ENCODE measurements at places on chromosomes 11 and 22.

- no peak for DNase-seq
Observed at GRCh38 chr11:46679241-46680163, 20.9 kb downstream of the ARHGAP1 start.

DNA sequence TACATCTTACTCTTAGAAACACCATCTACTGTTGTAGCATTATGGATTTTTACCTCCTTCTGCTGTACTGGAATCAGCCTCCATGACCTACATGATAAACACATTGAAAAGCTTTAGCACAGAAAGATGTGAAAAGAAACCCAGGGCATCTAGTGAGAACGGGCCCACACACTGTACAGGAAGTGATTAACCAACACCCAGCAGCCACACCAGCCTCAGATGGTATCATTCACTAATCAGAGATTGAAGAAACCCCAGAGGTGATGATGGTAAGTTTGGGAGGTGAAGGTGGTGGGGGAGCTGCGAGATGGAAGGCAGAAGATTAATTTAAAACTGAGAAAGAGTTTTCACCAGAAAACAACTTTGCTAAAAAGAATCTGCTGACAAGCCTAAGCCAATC is 46.1 kb downstream of the RASSF10 start:
- no peak for DNase-seq

- DNase-seq: no peak
Observed at GRCh38 chr22:37733625-37734401, 37.0 kb downstream of the TRIOBP start.

DNA sequence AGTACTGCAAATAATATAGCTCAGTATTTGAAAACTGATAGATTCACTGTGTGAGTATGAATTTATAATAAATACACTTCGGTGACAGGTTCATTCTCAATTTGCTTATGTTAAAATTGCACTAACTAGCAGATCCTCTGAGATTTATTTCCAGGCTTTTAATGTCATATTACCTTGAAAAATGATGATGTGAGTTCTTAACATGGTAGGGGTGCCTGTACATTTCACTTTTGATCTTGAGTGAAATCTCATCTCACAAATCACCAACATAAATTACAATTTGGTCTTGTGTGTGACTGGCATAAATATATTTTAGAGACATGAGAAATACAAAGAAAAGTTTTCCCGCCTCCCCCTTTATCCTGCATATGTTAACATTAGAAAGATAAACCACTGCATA is 240.4 kb downstream of the DYNC2H1 start:
- no peak for DNase-seq

DNA sequence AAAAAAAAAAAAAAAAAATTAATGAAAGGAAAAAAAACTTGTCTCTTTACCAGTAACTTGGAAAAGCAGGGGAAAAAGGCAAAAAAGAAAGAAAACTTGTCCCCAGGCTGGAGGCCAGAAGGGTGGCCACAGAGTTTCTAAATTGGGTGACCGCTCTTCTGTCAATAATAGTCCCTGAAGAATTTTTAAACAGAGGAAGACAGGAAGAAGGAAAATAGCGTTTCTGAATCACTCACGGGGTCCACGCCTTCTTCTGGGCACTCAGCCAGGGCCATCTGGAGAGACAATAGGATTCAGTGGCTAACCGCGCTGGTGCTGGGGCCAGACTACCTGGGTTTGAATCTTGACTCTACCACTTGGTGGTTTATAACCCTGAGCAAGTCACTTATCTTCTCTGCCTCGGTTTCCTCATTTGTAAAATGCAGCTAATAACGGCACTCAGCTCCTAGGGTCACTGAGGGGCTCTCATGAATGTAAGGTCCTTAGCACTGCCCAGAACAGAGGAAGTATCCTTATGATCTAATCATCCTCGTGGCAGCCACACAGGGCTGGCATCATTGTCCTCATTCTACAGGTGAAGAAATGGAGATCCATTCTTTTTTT is 7.0 kb downstream of the C11orf86 start:
- DNase-seq: peak; percentile 98

DNA sequence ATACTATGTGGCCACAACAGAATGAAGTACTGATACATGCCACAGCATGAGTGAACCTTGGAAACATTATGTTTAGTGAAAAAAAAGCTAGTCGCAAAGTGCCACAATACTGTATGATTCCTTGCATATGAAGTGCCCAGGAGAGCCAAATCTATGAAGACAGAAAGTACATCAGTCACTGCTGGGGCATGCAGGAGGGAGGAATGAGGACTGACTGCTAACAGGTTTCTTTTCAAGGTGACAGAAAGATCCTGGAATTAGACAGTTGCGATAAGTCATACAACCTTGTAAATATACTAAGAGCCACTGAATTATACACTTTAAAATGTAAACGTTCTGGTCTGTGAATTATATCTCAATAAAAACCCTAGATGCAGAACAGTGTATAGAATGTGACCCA is 11.8 kb upstream of the C11orf91 start:
- DNase-seq: no peak

DNA sequence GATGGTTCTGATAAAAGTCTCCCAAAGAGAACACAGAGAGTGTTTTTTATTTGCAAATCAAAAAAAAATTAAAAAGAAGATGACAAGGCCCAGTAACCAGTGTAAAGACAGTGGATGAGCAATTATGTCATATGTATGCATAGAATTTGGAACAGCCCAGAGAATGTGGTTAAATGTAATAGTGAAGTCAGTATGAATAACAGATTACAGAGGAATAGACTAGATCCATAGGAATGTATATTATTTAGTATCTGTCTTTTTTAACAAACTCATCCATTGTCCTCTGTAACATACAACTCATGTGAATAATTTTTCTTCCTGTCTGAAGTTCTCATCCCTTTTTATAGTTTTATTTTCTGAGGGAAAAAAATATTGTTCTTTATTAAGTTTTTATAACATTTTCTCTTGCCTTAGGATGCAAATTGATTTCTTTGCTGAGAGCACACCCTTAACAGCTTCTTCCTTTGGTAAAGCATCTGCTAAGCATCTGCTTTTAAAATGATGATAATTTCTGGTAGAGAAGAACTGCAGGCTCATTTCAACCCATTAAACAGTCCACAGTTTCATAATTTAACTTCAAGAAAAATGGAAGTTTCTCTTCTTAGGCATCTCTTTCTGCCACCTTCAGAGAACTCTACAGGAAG is 266.5 kb upstream of the MTNR1B start:
- peak; percentile 21 for DNase-seq

DNA sequence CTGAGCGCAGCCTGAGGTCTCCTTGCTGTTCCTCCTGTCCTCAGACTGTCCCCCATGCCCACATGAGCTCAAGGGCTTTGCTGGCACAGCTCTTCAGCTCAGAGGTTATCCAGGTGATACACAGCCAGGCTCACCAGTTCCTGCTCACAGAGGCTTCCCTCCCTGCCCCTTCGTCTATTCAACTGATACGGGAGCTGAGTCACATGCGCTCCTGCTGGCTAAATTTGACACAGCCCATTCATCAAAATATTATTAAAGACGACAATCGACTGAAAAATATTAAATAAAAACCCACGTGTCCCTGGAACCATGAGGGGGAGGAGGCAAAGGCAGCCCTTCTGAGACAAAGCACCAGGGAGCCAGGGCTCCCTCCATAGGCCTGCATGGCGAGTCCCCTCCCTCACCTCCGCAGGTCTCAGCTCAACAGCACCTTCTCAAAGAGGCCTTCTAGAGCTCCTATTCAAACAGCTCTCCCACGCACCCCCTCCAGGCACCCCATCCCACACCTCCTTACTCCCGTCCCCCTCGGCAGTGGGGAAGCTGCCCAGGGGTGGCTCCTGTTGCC is 40.5 kb downstream of the DUSP8 start:
- DNase-seq: no peak

GRCh38 chr11:115848080-115848479 is 343.9 kb upstream of the CADM1 start:
- DNase-seq: peak; percentile 8

GRCh38 chr11:64676261-64676615 is 46.8 kb downstream of the NRXN2 start:
- no peak for DNase-seq

DNA sequence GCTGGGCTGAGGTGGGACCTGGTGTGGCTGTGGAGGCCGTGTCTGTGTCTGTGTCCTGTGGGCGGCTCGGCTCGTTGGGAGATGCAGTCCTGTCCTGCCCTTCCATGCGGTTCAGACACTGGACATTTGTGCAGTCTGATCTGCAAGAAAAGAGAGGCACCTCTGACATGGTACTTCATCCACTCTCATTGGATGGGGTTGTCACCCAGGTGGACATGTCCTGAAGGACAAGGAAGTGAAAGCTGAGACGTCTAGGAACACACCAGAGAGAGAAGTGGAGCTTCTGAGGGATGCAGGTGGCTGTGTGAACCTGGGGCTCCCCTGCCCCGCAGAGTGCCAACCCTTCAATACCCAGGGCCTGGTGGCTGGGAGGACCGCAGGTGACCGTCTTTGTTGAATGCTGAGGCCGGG is 18.4 kb downstream of the TBX1 start:
- DNase-seq: no peak

GRCh38 chr11:75140269-75141138 is 10.4 kb upstream of the SLCO2B1 start:
- peak; percentile 16 for DNase-seq

- no peak for DNase-seq
Observed at GRCh38 chr11:88594274-88594950, 256.9 kb upstream of the CTSC start.

DNA sequence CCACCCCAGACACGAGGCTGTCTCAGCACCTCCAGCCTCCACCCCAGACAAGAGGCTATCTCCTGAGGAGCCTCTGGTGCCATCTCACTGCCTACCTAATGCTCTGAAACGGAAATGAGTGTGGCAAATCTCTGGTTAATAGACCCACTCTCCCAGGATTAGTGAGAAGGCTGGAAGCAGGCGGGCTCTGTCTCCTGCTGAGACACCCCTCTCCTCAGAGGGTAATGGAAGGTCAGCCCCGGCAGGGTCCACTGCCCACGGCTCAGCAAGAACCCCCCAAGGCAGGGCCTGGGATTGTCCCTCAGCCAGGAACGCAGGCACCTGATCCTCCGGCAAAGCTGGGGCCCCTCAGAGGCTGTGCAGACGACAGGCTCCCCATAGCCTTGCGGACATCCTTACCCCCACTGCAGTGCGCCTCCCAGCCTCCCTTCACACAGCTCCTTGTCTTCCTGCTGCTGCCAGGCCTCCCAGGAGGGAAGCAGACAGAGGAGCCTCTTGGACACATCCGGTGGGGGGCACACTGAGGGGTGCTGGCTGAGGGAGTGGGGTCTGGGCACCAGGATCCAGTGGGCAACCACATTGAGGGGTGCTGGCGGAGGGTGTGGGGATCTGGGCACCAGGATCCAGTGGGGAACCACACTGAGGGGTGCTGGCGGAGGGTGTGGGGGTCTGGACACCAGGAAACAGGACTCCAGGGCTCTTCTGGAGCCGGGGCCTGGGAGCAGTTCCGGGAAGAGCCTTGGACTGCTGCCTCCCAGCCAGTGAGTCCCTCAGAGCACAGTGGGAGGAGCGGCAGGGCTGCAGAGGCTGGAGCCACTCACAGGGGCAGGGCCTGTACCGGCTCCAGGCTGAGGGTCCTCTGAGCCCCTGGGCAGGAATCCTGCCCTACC is 13.1 kb downstream of the CHID1 start:
- no peak for DNase-seq

DNA sequence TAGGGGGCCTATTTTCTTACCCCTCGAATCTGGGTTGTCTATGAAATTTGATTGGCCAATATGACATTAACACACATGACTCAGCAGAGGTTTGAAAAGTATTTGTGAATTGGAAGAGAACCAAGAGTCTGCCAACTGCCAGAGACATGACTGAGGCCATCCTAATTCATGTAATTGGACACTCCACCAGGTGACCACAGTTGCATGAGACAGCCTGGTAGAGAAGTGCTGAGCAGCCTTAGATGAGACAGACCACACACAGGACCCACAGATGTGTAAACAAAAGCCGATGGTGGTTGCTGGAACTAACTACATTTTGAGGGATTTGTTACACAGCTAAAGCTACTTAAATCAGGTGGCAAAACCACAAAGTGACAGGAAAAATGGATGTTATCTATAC is 855 bp upstream of the MS4A5 start:
- no peak for DNase-seq

DNA sequence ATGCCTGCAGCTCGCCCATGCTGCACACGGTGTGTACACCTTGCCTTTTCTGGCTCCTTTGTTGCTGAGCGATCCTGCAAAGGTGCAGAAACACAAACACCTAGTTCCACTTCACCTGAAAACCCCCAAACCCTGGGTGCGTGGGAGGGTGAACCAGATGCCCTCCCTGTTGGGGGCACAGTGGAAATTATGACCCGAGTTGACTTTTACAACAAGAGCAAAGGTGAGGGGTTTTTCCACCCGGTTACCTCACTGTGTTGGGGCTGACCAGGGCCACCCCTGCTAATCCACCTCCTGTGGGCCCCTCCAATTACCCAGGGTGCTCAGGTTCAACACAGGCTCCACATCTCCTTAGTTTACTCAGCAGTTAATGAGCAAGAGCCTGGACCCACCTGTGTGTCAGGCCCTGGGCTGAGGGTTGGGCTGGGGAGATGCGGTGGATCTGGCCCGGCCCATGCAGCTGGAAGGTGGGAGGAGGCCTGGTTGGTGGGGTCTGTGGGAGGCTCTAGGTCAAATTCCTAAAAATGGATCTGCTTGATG is 42.1 kb downstream of the LRRC32 start:
- no peak for DNase-seq

DNA sequence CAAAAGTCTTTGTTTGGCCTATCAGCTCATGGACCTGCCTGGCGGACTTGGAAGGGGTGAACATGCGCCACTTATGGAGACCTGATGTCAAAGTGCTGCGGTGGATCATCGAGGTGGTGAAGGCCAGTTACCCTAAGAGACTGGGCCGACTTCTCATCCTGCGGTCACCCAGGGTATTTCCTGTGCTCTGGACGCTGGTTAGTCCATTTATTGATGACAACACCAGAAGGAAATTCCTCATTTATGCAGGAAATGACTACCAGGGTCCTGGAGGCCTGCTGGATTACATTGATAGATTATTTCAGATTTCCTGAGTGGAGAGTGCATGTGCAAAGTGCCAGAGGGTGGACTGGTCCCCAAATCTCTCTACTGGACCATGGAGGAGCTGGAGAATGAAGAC is 17.9 kb downstream of the ALKBH3 start:
- no peak for DNase-seq

DNA sequence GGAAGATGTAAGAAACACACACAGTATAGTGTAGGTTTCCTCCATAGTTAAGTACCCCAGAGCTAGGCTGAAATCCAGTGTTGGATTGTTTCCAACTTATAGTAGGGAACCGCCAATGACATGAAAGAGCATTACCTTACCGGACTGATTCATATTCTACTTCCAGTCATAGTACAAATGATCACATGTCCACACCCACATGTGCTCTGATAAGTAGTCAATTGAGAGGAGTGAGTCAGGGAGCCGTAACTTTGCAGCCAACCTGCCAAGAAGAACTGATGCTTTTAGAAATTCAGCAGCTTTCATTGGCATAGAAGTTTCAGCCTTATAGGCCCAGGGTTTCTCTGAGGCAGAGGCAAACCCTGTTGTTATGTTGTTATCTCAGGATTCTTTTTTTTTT is 240.6 kb downstream of the ETS1 start:
- DNase-seq: no peak
